ENCODE measurements at places on chromosomes 3 and 15.

GRCh38 chr3:8990266-8991215, 27.3 kb upstream of the RAD18 start:
- peak; percentile 15 for DNase-seq

GRCh38 chr3:24490151-24490550, 4.5 kb downstream of the THRB start:
- no peak for DNase-seq

DNA sequence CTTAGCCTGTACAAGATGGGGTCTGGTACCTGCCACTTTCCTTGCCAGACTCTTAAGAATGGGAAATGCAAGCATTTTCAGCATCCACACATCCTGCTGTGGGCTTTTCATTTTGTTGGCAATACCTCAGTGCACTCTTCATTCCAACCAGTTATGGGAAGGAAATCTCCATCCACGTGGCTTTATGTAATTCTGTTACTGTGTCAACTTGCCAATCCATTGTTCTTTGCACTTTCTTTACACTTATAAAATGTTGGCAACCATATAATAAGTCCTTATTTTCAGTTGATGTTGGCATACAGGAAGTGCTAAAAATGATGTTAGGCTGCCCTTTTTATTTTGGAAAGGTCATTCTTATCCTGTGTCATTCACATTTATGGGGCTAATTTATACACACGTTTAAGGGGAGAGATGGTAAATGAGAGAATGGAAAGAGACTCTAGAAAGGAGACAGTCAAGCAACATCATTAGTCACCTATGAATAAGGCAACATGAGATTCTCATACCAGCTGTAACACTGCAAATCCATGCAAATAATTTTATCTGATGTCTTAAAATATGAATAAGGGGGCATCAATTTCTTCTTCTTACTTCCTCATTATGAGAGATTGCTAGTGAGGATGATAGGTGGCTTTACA, 238.7 kb downstream of the CHST2 start:
- DNase-seq, result no peak

- DNase-seq, result no peak
These were observed 219.7 kb downstream of the MBNL1 start for GRCh38 chr3:152488449-152488848.

DNA sequence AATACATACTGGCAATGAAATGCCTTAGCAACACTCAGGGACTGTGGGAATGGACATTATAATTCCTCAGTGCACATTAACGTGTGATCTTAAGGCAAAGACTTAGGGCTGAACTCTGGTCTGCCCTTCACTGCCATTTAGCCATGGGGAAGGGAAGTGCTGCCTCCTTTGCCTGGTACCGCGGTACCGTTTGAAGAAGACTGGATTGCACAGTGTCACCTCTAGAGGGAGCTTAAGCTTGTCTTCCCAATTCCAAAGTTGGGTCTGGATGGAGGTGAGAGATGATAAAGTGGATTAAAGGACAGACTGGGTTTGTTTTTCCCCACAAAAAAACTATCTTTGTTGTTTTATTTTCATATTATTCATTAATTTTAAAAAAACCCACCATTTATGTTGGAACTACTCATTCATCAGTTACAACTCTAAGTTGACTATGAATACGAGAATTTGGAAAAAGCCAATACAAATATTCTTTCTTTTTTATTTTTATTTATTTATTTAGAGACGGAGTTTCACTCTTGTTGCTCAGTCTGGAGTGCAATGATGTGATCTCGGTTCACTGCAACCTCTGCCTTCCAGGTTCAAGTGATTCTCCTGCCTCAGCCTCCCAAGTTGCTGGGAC, 60.0 kb upstream of the SYN2 start:
- DNase-seq, result peak; percentile 17

GRCh38 chr3:32154205-32154579, 47.8 kb downstream of the GPD1L start:
- no peak for DNase-seq

- DNase-seq, result peak; percentile 87
These were observed 88.5 kb downstream of the XXYLT1 start for GRCh38 chr3:195182470-195182795.

- DNase-seq, result no peak
These were observed 150.7 kb downstream of the TMCO5A start for GRCh38 chr15:38085114-38085513.

GRCh38 chr3:114223143-114223542, 14.2 kb downstream of the ZNF80 start:
- no peak for DNase-seq

GRCh38 chr3:12155264-12155663, 3.4 kb downstream of the TIMP4 start:
- no peak for DNase-seq

DNA sequence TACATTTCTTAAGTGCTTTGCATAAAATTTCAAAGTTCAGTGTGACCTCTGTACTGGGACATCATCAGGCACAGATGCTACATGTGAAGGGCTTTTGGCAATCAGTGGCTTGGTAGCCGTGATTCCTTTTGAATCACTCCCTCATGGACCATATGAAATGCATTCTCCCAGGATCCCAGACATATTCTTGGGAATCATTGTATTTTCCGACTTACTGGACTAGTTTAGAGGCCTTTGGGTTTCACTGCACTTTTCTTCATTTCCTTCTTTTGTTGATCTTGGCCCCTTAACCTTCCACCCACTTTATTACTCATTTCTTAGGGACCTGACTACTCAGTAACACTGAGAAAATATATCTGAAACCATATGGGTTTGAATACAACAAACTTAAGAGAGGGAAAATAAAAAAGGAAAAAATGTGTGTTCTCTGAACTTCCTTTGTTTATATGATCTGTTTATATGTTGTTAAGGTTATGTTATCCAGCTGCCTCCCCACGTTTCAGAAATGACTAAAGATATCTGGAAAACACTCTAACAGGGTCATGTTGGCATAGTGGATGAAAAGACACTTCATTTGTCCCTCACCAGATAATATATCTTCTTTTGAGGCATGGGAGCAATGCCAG, 35.1 kb downstream of the HMG20A start:
- DNase-seq, result peak; percentile 61

DNA sequence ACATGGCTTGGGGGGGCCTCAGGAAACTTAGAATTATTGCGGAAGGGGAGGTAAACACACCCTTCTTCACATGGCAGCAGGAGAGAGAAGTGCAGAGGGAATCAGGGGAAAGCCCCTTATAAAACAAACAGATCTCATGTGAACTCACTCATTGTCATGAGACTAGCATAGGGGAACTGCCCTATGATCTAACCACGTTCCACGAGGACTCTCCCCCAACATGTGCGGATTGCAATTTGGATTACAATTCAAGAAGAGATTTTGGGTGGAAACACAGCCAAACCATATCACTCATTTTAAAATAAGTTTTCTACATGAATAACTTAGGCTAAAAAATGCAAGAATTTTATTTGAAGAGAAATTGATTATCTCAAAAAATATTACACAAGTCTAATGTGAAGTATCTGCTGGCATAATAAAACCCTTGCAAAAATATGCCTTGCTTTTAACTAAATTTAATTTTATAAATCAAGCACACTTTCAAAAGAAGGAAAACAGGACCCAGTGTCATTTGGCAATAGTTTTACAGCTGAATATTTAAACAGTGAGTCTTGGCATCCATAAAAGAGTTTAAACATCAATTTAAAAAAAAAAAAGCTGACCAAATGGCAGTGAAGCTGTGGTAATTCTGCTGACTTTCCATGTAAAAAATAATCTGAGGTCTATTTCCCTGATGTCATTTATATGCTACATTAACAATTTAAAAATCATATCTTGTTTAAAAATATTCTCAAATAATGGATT, 1057.2 kb downstream of the NAALADL2 start:
- no peak for DNase-seq

DNA sequence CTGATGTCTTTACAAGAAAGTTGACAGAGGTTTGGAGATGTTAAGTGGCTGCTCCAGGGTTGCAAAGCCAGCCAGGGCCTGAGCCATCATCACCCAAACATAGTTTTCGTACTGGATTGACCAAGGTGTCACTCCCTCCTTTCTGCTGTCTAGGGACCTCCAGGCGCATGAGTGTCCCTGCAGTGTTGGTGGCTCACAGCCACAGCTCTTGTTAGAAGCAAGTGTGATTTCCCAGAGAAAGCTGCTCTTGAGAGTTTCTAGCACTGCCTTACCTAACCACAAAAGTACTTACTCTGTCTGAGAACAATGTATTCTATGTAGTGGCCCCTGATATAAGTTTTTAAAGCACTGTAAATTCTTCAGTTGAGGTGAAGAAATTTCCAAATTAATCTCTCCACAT, 144.1 kb downstream of the SOX2 start:
- peak; percentile 39 for DNase-seq

GRCh38 chr3:73739791-73740453, 115.2 kb upstream of the PDZRN3 start:
- peak; percentile 37 for DNase-seq

DNA sequence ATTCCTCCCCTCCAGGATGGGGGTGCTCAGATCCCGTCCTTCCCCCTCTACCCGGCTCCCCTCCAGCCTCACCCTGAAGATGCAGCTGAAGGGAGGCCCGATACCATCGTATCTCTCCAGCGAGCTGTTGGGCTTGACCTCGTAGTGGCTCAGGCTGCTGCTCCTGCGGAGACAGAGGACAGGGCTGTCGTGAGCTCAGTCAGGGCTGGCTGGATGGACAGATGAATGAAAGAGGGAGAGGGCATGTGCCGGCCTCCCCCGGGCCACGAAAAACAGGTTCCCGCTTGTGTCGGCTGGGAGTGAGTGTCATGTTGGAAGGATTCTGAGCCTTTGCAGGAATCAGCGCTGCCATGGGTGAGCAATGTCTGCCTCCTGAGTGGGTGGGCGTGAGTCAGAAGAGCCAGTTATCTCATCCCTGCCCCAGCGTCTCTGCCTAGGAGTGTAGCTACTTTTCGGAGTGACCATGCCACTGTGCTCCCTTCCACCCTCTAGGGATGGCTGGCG, 35.2 kb downstream of the FEM1B start:
- DNase-seq, result no peak

DNA sequence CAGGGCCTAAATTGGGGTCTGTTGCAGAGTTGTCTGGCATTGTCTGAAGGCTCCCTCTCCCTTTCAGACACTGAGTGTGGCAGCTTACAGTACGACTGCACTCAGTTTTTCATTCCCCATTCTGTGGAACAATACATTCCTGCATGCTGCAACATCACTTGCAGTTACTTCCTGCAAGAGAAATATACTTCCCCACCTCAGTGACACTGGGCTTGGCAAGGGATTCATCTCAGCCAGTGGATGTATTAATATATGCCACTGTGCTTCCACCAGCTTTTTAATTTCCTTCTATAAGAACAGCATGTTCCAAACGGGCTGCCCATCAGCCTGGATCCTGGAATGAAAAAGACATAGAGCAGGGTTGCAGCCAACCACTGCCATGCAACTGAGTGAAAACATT, 23.1 kb downstream of the B3GALNT1 start:
- DNase-seq, result no peak

All from astrocyte of the hippocampus (primary cell).